ENCODE measurements at places on chromosomes 3 and 15.
A peak's percentile ranks its signal among the peaks of the same experiment; 100 is the strongest.

- DNase-seq, result no peak
Observed at GRCh38 chr15:82146990-82147461, 101.2 kb upstream of the MEX3B start.

GRCh38 chr15:74376226-74376625, 8.8 kb upstream of the CYP11A1 start:
- no peak for DNase-seq

- no peak for DNase-seq
Observed at GRCh38 chr3:123353850-123354233, 95.0 kb downstream of the ADCY5 start.

- DNase-seq, result no peak
Observed at GRCh38 chr3:78268716-78269668, 1229.1 kb downstream of the ROBO2 start.

DNA sequence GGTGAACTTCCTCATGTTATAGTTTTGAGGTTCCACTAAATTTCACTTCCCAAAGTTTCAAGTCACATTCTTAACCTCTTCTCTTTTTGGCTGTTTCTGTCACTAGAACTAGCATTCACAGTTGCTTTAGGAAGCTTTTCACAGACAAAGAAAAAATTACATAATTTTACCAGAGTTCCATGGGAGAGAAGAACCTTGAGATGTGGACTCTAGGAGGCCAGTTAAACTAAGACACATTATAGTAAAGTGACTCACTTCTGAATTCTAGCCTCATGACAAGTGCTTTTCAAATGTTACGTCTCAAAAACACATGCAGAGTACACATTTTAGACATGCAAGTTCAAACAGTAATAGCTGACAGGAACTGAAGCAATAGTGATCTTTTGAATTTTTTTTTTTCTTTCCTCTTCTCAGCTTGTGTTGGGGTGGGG, 39.9 kb upstream of the LRTM1 start:
- no peak for DNase-seq

GRCh38 chr15:75723847-75724660, 11.4 kb upstream of the CSPG4 start:
- DNase-seq, result peak; percentile 87

DNA sequence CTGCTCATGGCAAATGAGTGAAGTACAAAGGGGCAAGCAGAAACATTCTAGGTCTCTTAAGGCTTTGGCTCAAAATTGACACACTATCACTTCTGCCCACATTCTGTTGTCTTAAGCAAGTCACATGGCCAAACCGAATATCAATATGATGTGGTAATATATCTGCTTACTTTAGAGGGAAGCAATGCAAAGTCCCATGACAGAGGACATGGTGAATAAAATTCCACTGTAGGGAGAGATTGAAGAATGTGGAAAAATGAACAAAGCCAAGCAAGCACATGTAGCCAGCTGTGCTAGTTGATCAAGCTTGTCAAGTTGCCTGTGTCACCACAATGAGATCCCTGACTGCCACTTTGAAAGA, 11.2 kb upstream of the TBC1D5 start:
- no peak for DNase-seq

- no peak for DNase-seq
Observed at GRCh38 chr15:77094397-77095030, 23.6 kb upstream of the TSPAN3 start.

DNA sequence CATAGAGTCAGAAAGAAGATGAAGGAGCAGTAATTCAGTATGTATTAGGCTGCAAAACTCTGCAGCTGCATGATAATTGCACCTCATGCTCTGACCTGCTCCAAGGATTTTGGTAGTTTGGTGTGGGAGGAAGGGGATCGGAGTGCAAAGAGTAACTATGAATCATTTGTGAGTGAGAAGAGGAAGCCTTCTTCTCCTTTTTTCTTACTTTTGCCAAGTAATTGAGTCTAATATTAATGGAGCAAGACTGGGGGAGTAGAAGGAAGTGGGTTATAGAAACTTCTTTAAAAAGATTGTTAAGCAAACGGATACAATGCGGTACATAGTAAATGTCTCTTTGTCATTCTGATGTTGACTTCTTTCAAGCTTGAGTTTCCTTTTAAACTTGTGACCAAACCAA, 276.5 kb downstream of the EDEM1 start:
- no peak for DNase-seq

DNA sequence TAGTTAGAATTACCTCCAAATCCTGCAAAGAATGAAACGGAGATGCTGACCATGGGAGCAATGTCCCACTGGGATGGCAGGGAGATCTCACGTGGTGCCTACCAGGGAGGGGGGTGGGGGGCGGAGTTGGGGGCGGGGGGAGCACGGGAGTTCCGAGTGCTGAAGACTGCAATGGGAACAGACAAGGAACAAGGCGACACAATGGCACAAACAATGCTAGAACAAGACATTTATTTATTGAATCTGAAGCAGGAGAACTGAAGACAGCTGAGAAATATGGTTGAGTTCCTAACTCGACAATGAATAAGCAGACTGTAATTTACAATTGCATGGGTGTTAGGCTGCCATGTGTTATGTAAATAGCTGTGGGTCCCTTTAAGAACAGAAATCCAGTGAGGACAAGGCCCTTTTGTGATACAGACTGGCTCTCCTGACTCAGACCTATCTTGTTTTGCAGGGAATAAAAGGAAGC, 91.2 kb downstream of the AQP9 start:
- no peak for DNase-seq

GRCh38 chr3:111331912-111332311, 210.1 kb upstream of the CD96 start:
- DNase-seq, result no peak

- DNase-seq, result no peak
Observed at GRCh38 chr15:88535100-88535499, 11.4 kb downstream of the DET1 start.

DNA sequence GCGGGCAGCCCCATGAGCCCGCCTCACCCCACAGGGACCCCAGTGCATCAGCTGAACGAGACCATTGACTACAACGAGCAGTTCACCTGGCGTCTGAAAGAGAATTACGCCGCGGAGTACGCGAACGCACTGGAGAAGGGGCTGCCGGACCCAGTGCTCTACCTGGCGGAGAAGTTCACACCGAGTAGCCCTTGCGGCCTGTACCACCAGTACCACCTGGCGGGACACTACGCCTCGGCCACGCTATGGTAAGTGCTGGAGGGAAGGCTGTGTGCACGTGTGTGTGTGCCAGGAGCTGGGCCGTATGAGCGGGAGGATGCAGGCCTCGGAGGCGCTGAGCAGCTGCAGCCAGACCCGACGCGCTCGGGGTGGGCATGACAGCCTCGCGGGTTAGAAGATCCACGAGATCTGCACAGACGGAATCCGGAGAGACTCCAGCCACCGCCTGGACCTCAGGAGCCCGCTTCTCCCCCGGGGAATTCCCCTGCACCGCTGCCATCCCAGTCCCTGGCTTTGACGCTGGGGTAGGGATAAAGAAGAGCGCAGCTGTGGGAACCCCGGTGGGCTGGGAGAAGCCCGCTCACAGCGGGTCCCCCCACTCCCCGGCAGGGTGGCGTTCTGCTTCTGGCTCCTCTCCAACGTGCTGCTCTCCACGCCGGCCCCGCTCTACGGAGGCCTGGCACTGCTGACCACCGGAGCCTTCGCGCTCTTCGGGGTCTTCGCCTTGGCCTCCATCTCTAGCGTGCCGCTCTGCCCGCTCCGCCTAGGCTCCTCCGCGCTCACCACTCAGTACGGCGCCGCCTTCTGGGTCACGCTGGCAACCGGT, 2.6 kb downstream of the DUOXA2 start:
- no peak for DNase-seq

DNA sequence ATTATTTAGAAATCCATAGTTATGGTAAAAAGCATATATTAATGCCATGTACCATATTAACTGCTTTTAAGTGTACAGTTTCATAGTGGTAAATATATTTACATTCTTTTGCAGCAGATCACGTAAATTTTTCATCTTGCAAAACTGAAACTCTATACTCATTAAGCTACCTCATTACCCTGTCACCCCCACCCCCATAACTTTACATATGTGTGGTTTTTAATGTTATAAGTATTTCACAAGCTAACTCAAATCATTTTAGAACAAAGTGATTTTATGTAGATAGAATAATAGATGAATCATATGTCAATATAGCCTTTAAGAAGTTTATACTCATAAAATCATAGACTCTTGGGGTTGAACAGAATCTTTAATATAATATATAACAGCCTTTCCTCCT, 7.1 kb upstream of the TP63 start:
- DNase-seq, result no peak

- DNase-seq, result no peak
Observed at GRCh38 chr15:45794304-45794703, 159.5 kb downstream of the SQOR start.

DNA sequence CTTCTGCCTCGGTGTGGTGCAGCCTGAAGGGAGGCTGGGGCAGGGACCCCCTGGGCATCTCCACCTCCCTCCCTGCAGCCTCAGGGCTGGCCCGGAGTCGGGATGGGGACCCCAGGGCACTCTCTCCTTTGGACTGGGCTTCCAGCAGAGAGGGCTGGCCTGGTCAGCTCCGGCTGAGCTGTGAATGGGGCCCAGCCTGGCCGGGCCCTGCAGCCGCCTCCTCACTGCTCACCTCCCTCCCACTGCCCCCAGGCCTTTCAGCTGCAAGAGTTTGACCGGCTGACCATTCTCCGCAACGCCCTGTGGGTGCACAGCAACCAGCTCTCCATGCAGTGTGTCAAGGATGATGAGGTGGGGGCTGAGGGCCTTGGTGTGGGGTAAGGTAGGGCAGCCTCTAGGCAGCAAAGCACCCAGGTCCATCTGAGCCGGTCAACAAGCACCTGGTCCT, 36.0 kb downstream of the PSTPIP1 start:
- DNase-seq, result no peak

DNA sequence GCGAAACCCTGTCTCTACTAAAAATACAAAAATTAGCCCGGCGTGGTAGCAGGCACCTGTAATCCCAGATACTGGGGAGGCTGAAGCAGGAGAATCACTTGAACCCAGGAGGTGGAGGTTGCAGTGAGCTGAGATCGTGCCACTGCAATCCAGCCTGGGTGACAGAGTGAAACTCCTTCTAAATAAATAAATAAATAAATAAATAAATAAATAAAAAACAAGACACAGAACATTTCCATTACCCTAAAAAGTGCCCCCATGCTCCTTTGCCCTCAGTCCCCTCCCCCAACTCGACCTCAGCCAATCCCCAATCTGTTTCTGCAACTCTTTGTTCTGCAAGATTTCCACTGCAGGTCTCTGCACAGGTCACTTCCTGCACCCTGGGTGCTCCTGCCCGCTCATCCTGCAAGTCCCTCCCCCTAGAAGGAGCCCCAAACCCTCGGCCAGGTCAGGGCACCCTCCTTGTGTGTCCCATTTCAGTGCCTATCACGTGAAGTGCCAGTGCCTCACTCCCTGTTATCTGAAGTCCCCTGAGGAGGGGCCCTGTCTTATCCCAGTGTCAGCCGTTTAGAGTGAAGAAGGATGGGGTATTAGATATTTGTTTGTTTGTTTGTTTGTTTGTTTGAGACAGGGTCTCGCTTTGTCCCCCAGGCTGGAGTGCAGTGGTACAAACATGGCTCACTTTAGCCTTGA, 1.1 kb downstream of the FAM240A start:
- no peak for DNase-seq

DNA sequence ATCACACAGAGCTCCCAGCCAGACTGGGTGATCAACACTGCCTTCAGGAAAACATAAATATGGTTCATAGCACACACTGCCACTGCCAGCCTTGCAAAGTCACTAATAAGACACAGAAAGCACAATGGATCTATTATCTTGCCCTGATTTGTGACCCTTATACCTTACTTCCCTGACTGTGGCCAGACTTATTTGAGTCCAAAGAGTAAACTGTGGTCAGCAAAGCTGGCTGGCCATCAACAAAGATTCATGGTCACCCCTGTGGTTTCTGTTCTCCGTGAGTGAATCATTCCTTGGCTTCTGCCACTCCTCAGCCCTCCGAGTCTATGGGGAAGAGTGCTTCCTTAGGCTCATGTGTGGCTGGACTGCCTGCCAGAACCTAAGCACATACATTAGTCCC, 437.7 kb downstream of the RAP2B start:
- DNase-seq, result peak; percentile 73

DNA sequence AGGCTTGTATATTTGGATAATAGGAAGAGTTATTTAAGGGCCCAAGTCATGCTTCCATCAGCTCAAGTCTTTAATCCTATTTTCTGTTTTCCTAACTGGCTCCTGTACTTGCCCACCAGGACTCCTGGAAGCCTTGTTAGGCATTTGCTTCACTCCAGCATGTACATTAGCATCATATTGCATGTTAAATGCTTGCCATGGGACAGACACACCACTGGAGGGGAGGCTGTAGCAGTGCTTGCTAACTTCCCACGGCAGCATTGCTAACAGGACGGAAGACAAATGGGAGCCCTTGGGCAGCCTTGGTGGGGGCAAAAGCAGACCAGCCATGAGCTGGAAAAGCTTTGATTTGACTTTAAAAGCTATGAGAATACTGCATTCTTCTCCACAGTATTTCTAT, 6.1 kb downstream of the TMOD2 start:
- DNase-seq, result no peak

DNA sequence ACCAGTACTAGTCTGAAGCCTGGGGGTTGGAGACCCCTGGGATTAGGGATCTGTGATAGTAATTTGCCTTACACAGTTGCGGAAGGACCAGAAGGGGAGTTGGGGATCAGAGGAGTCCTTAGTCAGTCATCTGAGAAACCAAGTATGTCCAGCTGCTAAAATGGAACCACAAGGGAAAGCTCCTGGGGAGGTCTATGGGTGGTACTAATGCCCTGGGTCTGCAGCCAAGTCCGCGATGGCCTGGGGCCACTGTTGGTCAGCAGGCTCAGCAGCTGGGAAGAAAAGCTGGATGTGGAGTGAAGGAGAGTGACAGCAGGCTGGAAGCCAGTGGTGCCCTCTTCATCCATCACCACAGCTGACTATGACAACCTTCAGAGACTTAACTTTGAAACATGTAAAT, 2.2 kb upstream of the ANKDD1A start:
- DNase-seq, result no peak

GRCh38 chr3:119723022-119723421, 20.2 kb downstream of the CFAP91 start:
- no peak for DNase-seq

DNA sequence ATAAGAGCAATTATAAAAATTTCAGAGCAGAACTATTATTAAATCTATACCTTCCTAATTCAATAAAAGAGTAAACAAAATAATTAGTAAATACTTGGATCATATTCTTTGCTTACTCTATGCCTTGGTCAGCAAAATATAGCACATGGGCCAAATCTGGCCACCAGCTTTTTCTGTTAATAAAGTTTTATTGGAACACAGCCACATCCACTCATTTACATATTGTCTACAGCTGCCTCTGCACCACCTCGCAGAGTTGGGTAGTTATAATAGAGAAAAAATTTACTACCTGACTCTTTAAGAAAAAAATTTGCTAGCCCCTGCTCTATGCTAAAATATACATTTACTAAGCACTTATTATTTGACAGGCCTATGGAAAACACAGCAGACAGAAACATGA, 32.2 kb upstream of the GANC start:
- DNase-seq, result no peak

GRCh38 chr15:82103468-82103867, 57.6 kb upstream of the MEX3B start:
- no peak for DNase-seq

- no peak for DNase-seq
Observed at GRCh38 chr3:193729601-193730000, 136.6 kb downstream of the OPA1 start.
